ENCODE measurements at places on chromosomes 12 and 14.

DNA sequence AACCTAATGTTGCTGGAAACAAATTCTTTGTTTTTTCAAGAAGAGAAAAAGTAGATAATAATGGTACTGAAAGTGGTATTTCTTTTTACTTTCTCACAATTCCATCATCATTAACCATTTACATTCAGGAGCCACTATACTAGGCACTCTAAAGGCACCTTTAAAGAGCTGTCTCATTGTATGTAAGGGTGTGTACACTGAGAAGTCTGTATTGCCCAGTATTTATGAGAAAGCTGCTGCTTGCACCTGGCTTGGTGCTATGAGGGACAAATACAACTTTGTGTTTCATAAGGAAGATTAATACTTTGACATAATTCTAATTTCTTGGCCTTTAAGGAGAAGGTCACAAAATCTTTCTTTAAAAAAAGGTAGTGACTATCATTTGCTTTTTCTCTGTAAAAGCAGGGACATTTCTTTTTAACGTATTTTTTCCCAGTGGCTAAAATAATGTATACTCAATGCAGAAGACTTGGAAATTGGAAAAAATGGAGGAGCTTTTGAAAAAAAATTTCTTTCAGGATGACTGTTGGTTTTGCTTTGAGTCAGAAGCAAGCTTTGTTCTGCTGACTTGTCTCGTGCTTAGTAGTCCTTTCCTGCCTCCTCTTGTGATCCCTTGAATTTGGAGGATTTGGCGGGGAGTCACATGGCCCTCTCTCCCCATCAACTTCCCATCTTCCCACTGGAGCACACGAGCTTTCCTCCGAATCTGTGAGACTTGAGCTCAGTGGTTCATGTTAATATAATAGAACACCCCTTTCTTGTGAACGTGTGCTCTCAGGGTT, 50.1 kb downstream of the RASSF3 start:
- no peaks in the 10 kb centered on the region for H3K36me3 ChIP-seq
- H3K4me3 ChIP-seq = no peak overlapping the region
- peaks cover 3% of the 10 kb centered on the region for H3K4me1 ChIP-seq
- no peak for DNase-seq
- no peak overlapping the region for H3K27ac ChIP-seq

GRCh38 chr12:116601933-116602810, 43.0 kb downstream of the MAP1LC3B2 start:
- H3K4me1 ChIP-seq = peaks cover 2% of the 10 kb centered on the region
- no peaks in the 10 kb centered on the region for H3K27me3 ChIP-seq
- DNase-seq = no peak
- H3K27ac ChIP-seq = no peak overlapping the region

DNA sequence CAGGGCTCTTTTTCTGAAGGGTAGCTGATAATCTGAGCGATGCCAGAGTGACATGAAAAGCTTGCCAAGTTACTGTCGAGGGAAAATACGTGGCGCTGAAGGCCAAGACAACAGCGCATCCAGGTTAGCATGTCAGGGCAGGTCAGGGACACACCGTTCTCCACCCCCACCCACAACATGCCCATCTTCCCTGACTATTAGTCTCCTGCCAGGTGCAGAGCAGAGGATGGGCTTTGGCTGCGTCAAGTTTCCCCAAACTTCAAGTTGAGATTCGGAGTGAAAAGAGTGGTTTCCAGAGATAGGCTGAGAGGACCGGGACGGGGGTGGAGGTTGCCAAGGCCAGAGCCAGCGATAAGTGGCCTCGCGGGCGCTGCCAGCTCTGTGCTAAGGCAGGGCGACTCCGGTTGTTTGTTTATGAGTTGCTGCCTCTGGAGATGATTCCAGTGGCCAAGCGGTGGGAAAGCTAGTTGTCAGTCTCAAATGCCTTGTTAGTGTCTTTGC, 1.7 kb downstream of the TRHDE start:
- no peaks in the 10 kb centered on the region for H3K4me1 ChIP-seq
- peak; percentile 80 for DNase-seq
- H3K27me3 ChIP-seq = no peaks in the 10 kb centered on the region
- H3K36me3 ChIP-seq = no peaks in the 10 kb centered on the region
- no peak overlapping the region for H3K27ac ChIP-seq

- no peaks in the 10 kb centered on the region for H3K4me1 ChIP-seq
- no peaks in the 10 kb centered on the region for H3K27me3 ChIP-seq
- DNase-seq = peak; percentile 30
These were observed 27.5 kb downstream of the HVCN1 start for GRCh38 chr12:110661337-110661972.

DNA sequence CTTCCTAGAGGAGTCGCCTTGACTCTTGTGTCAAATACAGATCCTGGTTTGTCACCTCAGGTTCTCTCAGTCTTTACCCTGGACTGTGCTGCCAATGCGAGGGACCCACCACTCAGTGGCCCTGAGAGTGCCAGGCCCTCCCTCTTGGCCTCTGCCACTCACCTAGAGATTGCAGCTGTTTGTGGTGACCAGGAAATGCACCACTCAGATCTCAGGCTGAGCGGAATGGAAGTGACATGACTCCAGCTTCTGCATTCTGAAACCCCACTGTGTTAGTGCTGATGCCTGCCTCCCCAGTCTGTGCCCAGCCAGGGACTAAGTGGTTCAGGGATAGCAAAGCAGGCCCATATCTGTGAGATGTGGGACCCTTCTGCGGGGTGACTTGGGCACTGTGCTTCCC, 27.8 kb upstream of the NEDD1 start:
- H3K36me3 ChIP-seq = no peaks in the 10 kb centered on the region
- H3K4me3 ChIP-seq = no peak overlapping the region
- H3K4me1 ChIP-seq = no peaks in the 10 kb centered on the region

GRCh38 chr12:2492236-2492635, 302.5 kb upstream of the FKBP4 start:
- no peaks in the 10 kb centered on the region for H3K27me3 ChIP-seq
- no peaks in the 10 kb centered on the region for H3K36me3 ChIP-seq
- no peak overlapping the region for H3K27ac ChIP-seq
- no peak overlapping the region for H3K4me3 ChIP-seq
- peaks cover 2% of the 10 kb centered on the region for H3K4me1 ChIP-seq
- no peak for DNase-seq

DNA sequence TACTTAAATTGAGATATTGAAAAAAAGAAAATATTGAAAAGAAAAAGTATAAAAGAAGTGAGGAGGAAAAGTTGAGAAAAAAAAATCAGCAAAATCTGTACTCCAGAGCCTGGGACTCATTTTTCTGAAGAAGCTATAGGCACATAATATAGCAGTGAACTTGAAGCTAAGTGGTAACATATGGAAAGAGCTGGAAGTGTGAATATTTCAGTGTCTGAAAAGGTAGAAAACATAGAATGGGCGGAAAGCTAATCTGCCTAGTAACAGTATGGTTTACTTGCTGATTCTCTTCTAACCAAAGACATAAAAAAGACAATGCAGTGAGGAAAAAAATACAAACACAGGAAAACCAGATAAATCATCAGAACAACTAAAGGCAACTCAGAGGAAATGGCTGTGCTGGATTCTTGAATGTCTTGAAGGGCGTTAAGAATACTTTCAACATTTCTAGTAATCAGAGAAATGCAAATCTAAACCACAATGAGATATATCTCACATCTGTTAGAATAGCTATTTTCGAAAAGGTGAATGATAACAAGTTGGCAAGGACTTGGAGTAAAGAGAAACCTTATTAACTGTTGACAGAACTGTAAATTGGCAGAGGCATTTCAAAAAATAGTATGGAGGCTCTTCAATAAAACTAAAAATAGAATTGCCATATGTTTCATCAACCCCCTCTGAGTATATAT, 784.6 kb downstream of the LRFN5 start:
- H3K4me3 ChIP-seq = no peak overlapping the region
- no peaks in the 10 kb centered on the region for H3K4me1 ChIP-seq
- no peaks in the 10 kb centered on the region for H3K36me3 ChIP-seq
- H3K27me3 ChIP-seq = no peaks in the 10 kb centered on the region
- H3K27ac ChIP-seq = no peak overlapping the region

- no peaks in the 10 kb centered on the region for H3K36me3 ChIP-seq
- H3K27ac ChIP-seq = no peak overlapping the region
- H3K4me1 ChIP-seq = no peaks in the 10 kb centered on the region
- DNase-seq = no peak
- H3K4me3 ChIP-seq = no peak overlapping the region
These were observed 218.2 kb downstream of the PRKD1 start for GRCh38 chr14:29709490-29709889.

Data from right lobe of liver (tissue), 6 donors.